Naive thymus-derived CD4-positive, alpha-beta T cell (primary cell): ENCODE measurements at places on chromosomes 3 and 15. TPM values are rescaled to one million over a fixed set of nuclear protein-coding genes. Genes with fewer than 3 reads are reported as not detected.

SLC28A2 gene
- polyA plus RNA-seq = not detected

LRRN1 gene
- polyA plus RNA-seq = 0.41 TPM

SERINC4 gene
- 8.8 TPM for polyA plus RNA-seq

KIF7 gene
- polyA plus RNA-seq = not detected

CCDC54 gene
- not detected for polyA plus RNA-seq

LSG1 gene
- polyA plus RNA-seq = 41.7 TPM
